ENCODE measurements at places on chromosomes 3 and 15.

GRCh38 chr3:20997183-20997582 lies 753.8 kb downstream of the ZNF385D start:
- no peak for DNase-seq

DNA sequence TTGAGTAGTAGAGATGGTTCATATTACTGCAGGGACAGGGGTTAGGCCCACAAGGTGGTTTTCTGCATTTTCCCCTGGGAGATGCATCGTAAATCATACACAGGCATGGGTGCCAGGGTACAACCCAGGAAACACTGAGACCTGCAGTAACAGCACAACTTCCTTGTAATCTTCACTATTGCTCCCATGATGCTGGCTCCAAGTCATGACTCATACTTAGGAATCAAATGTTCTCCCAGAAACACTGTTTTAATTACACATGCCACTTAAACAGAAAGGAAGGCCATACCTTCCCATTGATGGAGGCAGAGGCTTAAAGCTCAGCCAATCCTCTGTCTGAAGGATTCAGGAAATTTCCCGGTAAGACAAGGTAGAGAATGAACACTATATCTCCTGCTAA lies 106.5 kb downstream of the ERC2 start:
- DNase-seq: no peak

GRCh38 chr3:147409143-147410115 lies at the start of gene ZIC1:
TSS of gene ZIC1 (plus strand) at chr3:147409365. CDS start at chr3:147410113, 748 bp downstream.
- no peak for DNase-seq

- DNase-seq: no peak
Measured at GRCh38 chr3:3560591-3561311, 238.5 kb upstream of the LRRN1 start.

DNA sequence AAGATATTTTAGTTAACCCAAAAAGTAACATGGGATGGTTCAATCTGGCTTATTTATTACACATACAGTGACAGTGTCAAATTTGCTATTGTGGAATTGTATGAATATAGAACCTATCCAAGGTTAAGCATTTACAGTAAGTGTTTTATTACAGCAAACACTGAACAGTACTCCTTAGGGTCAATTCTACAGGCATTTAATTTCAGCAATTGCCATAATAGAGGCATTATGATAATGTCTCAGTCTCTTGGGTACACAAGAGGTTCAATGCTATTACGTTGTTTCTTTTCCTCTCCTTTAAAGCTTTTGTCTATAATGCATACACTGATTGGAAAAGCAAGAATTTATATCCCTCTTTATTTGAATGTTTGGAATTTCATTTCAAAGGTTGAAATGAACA lies 275.7 kb upstream of the NAALADL2 start:
- DNase-seq: no peak

DNA sequence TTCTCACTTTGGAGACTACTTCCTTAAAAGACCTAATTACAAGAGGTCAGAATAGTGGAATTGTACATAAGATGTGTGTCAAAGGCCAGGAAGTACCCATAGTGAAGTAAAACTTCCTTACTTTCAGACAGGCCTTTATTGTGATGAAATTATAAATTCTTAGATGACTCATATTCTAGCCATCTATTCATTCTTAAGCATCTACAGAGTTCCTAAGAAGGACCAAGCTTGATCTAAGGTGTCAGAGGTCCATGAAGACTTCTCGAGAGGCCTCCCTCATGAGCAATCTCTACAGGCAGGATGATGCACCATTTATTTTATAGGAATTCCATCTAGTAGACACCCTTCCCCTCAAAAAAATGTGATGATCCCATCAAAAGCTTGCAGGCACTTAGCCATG lies 493.3 kb downstream of the MAGI1 start:
- DNase-seq: no peak
